Activated CD4-positive, alpha-beta memory T cell treated with anti-CD3 and anti-CD28 coated beads for 36 hours (primary cell): ENCODE measurements at places on chromosomes 3 and 15. TPM values are rescaled to one million over a fixed set of nuclear protein-coding genes. Genes with fewer than 3 reads are reported as not detected.

GRCh38 chr3:105274536-105274935 is 92.2 kb upstream of the ALCAM start:
- H3K4me1 ChIP-seq = no peaks in the 10 kb centered on the region
- H3K27me3 ChIP-seq = no peaks in the 10 kb centered on the region
- no peak for DNase-seq

- H3K27ac ChIP-seq = no peak overlapping the region
- no peaks in the 10 kb centered on the region for H3K27me3 ChIP-seq
- H3K4me3 ChIP-seq = no peak overlapping the region
- DNase-seq = no peak
- H3K4me1 ChIP-seq = no peaks in the 10 kb centered on the region
- peaks cover 10% of the 10 kb centered on the region for H3K36me3 ChIP-seq
Observed at GRCh38 chr3:139493826-139494385, 17.6 kb upstream of the RBP2 start.

DNA sequence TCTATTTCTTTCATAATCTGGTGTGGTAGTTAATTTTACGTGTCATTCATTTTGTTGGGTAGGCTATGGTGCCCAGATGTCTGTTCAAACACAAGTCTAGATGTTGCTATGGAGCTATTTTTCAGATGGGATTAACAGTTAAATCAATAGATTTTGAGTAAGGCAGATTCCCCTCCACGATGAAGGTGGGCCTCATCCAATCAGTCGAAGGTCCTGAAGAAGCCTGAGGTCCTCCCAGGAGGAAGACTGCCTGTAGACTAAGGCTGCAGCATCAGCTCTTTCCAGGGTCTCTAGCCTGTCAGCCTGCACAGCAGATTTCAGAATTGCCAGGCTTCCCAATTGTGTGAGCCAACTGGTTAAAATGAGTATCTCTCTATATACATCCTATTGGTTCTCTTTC is 92.9 kb downstream of the GABRB3 start:
- no peak overlapping the region for H3K4me3 ChIP-seq
- DNase-seq = no peak
- no peak overlapping the region for H3K27ac ChIP-seq

DNA sequence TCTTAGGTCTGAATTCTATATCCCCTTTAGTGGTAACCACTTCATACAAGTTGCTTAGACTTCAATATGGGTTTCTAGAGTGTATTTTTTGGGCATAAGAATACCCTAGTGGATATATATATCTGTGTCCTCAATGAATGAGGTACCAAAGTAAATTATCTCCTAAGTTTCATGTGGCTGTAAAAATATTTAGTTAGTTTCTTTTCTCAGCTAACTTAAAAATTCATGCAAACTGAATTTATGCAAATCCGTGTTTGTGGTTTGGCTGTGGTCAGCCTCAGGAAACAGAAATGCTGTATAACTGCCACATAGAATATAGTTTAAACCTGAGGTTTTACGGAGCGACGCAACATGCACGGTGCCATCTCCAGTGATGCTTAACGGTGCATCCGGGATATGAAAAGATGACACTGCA is 80.3 kb downstream of the PEX5L start:
- H3K36me3 ChIP-seq = no peaks in the 10 kb centered on the region
- DNase-seq = peak; percentile 21
- H3K4me3 ChIP-seq = no peak overlapping the region
- no peak overlapping the region for H3K27ac ChIP-seq
- peaks cover 17% of the 10 kb centered on the region for H3K27me3 ChIP-seq
- H3K4me1 ChIP-seq = no peaks in the 10 kb centered on the region

The MYZAP gene
- total RNA-seq = 0.55 TPM

The DUOXA2 gene
- not detected for total RNA-seq

The OIP5 gene
- total RNA-seq = 13.0 TPM

DNA sequence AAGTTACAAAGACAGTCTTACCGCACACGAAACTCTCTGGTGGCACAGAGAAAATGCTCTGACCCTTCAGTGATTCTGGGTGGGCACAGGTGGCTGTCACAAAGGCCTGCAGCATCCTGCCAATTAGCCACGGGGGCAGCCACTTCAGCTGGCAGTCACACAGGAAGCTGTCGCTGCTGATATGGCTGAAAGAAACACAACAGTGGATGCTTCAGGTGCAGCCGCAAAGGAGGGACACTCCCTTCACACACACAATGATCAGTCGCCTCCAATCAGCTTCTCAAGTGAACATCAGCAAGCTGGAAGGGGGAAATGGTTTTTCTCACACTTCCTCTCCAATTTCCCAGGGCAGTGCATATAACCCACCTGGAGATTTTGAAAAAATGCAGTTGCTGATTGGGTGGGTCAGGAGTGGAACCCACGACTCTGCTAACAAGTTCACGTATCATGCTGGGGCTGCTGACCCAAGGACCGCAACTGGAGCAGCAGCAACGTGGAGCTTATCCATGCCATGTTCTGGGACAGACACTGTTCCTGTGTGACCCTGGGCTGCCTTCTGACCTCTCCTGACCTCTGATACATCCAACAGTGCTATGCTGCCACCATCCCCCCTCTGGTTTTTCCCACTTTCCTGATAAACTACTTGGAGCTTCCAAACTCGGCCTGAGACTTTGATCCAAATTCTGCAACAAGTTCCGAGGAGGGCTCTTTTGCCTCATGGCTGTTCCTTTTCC is 106.6 kb downstream of the LRIG1 start:
- DNase-seq = peak; percentile 74
- peaks cover 57% of the 10 kb centered on the region for H3K4me1 ChIP-seq
- H3K36me3 ChIP-seq = peaks cover 45% of the 10 kb centered on the region
- no peaks in the 10 kb centered on the region for H3K27me3 ChIP-seq
- peak overlapping the region; percentile 93 for H3K27ac ChIP-seq

The LEKR1 gene
- total RNA-seq = 0.56 TPM

The DHX30 gene
- 76.7 TPM for total RNA-seq

The SLC15A2 gene
- 1.1 TPM for total RNA-seq

DNA sequence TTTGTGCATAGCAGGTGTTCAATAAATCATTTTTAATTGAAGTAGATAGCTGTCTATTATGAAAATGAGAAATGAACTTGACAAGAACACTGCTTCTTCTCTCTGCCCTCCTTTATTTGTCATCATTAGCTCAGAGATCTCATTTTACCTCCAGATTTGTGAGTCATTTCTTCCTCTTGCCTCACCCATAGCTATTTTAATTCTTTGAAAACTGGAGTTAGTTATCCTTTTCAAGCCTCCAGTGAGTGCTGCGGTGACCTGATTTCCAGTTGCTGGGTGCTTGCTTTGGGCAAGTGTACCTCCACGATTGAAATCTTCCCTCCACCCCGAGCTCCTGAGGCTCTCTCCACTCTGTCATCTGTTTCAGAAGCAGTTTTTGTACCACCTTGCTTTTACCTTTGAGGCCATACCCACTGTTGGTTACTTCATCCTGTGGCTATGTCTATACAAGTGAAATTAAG is 114.6 kb downstream of the NFKBIZ start:
- no peaks in the 10 kb centered on the region for H3K27me3 ChIP-seq
- peaks cover 2% of the 10 kb centered on the region for H3K36me3 ChIP-seq
- H3K4me1 ChIP-seq = peaks cover 24% of the 10 kb centered on the region
- DNase-seq = peak; percentile 60
- no peak overlapping the region for H3K27ac ChIP-seq
- H3K4me3 ChIP-seq = no peak overlapping the region

The GOLGA6L9 gene
- 1.9 TPM for total RNA-seq

GRCh38 chr15:25703726-25704125 is 159.4 kb downstream of the ATP10A start:
- H3K36me3 ChIP-seq = peaks cover 20% of the 10 kb centered on the region
- H3K27me3 ChIP-seq = no peaks in the 10 kb centered on the region
- no peak for DNase-seq
- no peaks in the 10 kb centered on the region for H3K4me1 ChIP-seq

- peaks cover 16% of the 10 kb centered on the region for H3K36me3 ChIP-seq
- H3K4me1 ChIP-seq = no peaks in the 10 kb centered on the region
- DNase-seq = no peak
- no peak overlapping the region for H3K27ac ChIP-seq
- H3K4me3 ChIP-seq = no peak overlapping the region
Observed at GRCh38 chr15:43547539-43547938, 30.1 kb downstream of the MAP1A start.

The GP5 gene
- 0.24 TPM for total RNA-seq

The BMF gene
- total RNA-seq = 6.9 TPM

The CILP gene
- not detected for total RNA-seq

The DAZL gene
- not detected for total RNA-seq

The IL5RA gene
- total RNA-seq = 0.74 TPM

The AMIGO3 gene
- total RNA-seq = not detected

- no peak overlapping the region for H3K27ac ChIP-seq
- DNase-seq = no peak
- peaks cover 2% of the 10 kb centered on the region for H3K27me3 ChIP-seq
Observed at GRCh38 chr15:29196290-29196689, 73.3 kb downstream of the NSMCE3 start.

DNA sequence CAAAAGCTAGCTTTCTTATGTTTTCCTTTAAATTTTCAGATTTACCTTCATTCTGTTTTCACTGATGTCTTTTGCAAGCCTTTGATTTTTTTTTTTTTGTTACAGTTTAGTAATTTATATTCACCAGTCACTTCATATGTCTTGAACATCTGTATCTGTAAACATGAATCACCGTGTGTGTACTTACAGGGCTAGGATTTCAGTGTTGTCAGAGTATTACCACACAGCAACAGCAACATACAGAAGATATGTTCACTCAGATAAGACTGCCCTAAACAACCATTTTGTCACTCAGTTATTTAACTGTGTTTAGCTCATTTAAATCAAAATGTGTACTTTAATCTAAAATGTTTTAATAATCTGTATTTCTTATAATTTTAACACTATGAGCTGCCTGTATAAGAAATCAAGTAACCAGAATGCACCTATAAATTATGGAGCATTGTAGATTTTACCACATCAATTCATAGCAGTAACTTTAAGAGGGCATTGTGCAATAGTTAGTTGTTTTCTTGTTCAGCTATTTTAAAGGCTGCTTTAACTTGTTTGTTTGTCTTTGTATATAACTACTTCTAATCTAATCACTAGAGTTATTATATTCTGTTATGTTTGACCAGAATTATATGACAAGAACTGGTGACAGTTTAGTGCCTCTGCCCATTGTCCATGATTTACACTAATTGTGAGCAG is 50.4 kb downstream of the GHSR start:
- no peak overlapping the region for H3K27ac ChIP-seq
- no peak for DNase-seq
- H3K36me3 ChIP-seq = peaks cover 19% of the 10 kb centered on the region
- H3K27me3 ChIP-seq = no peaks in the 10 kb centered on the region

- H3K27ac ChIP-seq = no peak overlapping the region
- no peak overlapping the region for H3K4me3 ChIP-seq
- H3K36me3 ChIP-seq = peaks cover 3% of the 10 kb centered on the region
- no peaks in the 10 kb centered on the region for H3K4me1 ChIP-seq
- H3K27me3 ChIP-seq = no peaks in the 10 kb centered on the region
Observed at GRCh38 chr3:66898155-66898554, 100.0 kb upstream of the KBTBD8 start.

The GPR176 gene
- 0.27 TPM for total RNA-seq

DNA sequence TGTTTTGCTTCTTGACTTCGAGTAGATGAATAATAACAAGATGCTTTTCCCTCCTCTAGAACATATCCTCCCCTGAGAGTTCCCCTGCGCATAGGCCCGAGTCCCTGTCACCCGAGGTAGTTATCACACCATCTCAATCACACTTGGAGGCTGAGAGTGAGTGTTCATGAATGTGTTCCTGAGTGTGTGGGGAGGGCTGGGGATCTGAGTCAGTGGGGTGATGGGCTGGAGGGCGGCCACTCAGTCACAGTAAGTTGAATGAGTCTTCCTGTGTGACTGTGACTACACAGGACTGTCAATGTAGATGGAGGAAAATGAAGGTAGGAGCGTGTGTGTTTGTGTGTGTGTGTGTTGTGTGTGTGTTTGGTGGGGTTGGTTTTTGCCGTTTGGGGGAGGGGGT is 71.0 kb downstream of the SETD5 start:
- H3K27me3 ChIP-seq = no peaks in the 10 kb centered on the region
- DNase-seq = peak; percentile 51
- no peak overlapping the region for H3K4me3 ChIP-seq
- H3K27ac ChIP-seq = peak overlapping the region; percentile 23

GRCh38 chr3:173399044-173399443 is 1.5 kb downstream of the NLGN1 start:
- no peak for DNase-seq
- peaks cover 22% of the 10 kb centered on the region for H3K4me1 ChIP-seq
- H3K27ac ChIP-seq = no peak overlapping the region
- H3K27me3 ChIP-seq = peaks cover 45% of the 10 kb centered on the region
- H3K4me3 ChIP-seq = no peak overlapping the region
- peaks cover 2% of the 10 kb centered on the region for H3K36me3 ChIP-seq

DNA sequence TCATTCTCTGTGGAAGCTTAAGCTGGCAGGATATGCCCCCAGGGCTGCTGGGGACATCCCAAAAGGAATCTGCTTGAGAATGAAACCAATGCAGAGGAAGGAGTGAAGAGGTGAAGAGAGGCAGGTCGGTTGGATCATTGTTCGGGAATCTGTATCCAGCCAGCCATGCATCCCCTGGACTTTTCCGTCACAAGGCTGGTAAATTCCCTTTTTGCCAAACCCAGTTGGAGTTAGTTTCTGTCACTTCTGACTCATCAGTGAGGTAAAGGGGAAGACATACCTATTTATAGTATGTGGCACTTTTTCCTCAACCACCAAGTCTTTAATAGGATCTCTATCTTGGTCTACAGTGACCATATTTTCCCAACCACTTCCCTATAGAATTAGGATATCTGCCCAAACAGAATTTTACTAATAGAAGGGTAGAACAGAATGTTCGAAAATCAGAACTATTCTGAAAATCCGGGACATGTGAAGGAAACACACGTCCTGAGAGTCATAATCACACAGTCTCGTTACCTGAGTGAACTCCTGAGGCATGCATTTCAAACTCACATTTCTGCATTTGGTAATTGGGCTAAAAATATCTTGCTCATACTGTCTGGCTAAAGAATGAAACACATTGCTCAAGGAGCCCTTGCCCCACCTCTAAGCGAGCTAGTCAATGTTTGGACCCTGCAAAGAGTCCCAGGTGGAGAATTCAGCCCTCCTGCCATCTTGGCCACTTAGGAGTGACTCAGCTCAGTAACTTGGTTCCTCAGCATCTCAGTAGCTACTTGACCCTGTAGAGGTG is 289.7 kb upstream of the ADAMTS9 start:
- H3K27ac ChIP-seq = no peak overlapping the region
- H3K27me3 ChIP-seq = no peaks in the 10 kb centered on the region
- no peak for DNase-seq
- no peaks in the 10 kb centered on the region for H3K4me1 ChIP-seq
- H3K36me3 ChIP-seq = no peaks in the 10 kb centered on the region

DNA sequence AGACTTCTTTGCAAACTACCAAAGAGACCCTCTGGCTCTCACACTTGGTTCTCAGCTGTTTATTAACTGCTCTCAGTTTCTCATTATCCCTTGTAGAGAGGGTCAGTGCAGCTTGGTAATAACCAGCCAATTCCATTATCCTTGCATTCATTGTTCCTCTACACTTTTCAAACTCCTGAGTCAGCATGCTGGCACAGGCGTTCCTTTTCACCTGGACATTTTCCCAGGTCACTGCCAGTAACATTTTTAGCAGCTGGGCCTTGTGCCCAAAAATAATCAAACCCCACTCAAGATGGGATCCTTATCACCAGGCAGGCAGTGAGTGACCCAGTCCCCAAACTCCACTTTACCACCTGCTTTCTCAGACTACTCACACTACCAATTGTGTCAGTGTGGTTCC is 4.8 kb upstream of the SUMF1 start:
- H3K27ac ChIP-seq = no peak overlapping the region
- DNase-seq = no peak
- H3K4me1 ChIP-seq = peaks cover 13% of the 10 kb centered on the region
- no peaks in the 10 kb centered on the region for H3K36me3 ChIP-seq
- peaks cover 12% of the 10 kb centered on the region for H3K27me3 ChIP-seq
- no peak overlapping the region for H3K4me3 ChIP-seq

The STRIT1 gene
- not detected for total RNA-seq

GRCh38 chr3:43298292-43298691 is 12.0 kb downstream of the SNRK start:
- no peaks in the 10 kb centered on the region for H3K27me3 ChIP-seq
- peaks cover 68% of the 10 kb centered on the region for H3K4me1 ChIP-seq
- no peak overlapping the region for H3K4me3 ChIP-seq
- no peak for DNase-seq
